ENCODE measurements at places on chromosomes 11 and 22. TPM values are rescaled to one million over a fixed set of nuclear protein-coding genes. Genes with fewer than 3 reads are reported as not detected.
A peak's percentile ranks its signal among the peaks of the same experiment; 100 is the strongest.

Gene FLRT1
- total RNA-seq: not detected

Gene C11orf91
- not detected for total RNA-seq

- no peak for DNase-seq
Observed at GRCh38 chr11:85694385-85694980, 8.5 kb upstream of the CCDC89 start.

DNA sequence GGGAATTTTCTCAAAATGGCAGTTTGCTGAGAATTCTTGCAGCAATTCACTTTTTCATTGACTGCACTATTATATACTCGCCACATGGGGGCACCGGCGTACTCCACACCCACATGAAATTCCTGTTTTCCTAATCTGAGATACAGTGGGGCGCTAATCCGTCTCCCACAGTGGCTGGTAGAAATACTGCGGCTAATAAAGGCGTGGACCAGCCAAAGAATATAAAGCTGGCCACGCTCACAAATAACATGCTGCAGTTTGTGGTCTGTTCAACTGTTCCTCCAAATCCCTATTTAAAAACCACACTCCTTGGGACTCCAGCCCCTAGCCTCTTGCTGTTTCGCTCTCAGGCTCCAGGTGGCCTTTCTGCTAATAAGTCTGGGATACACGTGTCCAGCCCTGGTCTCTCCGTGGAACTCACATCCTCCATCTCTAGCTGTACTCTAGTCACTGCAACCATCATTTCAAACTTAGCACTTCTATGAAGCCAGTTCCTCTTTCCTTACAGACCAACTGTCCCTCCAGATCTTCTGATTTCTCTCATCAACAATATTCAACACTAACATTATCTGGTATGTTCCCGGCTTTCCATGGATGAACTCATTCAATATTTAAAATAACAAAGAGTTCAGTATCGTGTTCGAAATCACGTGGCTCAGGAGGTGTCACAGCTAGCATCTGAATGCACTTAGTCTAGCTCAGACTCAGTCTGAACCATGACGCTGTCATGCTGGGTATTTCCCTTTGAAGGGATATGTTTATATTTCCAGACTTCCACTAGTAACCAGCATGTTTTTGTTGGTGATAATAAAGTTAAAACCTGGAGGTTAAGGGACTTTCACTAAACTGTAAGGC, 22.0 kb downstream of the TBRG1 start:
- DNase-seq: peak; percentile 53

GRCh38 chr11:69463181-69463994, 18.1 kb upstream of the LINC01488 start:
- peak; percentile 41 for DNase-seq

Gene ZDHHC24
- total RNA-seq: 11.3 TPM

- no peak for DNase-seq
Observed at GRCh38 chr11:104852811-104853210, 45.4 kb downstream of the CASP12 start.

Gene GPR152
- total RNA-seq: not detected

DNA sequence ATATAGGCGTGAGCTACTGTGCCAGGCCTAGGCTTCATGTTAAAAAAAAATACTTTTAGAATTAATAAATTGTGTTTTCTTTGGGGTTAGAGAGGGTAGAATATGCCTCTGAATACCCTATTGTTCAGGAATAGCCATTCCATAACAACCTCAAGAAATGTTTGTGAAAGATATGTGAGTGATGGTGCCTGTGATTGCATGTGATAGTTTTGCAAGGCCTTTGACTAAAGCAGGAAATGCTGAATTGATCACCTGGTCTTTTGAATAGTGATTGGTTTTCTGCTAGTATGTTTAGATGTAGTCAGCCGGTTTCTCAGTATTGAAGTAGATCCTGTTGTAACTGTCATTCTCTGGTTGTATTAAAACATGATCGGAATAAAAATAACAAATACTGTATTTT, 73.4 kb downstream of the UVRAG start:
- DNase-seq: no peak

GRCh38 chr22:41302811-41303210, 1.5 kb downstream of the ZC3H7B start:
- no peak for DNase-seq

GRCh38 chr11:63985812-63986155, 454 bp upstream of the OTUB1 start:
- DNase-seq: no peak

Gene SNX19
- total RNA-seq: 24.4 TPM

Gene CHEK2
- 14.5 TPM for total RNA-seq

GRCh38 chr11:8681837-8682302, 595 bp downstream of the TRIM66 start:
- no peak for DNase-seq

DNA sequence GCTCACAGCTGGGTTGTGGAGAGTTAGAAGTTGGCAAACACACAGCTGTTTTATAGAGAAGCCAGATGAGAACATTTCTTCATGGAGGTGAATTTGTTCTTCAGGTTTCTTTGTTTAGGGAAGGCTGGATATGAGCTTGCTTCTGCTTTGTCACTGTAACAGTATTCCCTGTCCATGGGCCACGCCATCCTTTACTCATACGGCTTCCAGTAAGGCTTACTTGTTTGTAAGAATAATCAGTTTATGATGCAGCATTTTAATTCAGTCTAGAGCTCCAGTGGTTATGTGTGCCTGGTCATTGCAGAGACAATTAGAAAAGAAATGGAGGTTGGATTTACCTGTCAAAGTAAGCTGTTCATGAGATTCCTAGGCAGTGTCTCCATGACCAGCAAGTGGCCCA, 131.8 kb downstream of the TRIM44 start:
- DNase-seq: no peak

Gene CARD10
- total RNA-seq: 4.6 TPM

GRCh38 chr11:2853997-2854560, 31.5 kb downstream of the CDKN1C start:
- DNase-seq: no peak

DNA sequence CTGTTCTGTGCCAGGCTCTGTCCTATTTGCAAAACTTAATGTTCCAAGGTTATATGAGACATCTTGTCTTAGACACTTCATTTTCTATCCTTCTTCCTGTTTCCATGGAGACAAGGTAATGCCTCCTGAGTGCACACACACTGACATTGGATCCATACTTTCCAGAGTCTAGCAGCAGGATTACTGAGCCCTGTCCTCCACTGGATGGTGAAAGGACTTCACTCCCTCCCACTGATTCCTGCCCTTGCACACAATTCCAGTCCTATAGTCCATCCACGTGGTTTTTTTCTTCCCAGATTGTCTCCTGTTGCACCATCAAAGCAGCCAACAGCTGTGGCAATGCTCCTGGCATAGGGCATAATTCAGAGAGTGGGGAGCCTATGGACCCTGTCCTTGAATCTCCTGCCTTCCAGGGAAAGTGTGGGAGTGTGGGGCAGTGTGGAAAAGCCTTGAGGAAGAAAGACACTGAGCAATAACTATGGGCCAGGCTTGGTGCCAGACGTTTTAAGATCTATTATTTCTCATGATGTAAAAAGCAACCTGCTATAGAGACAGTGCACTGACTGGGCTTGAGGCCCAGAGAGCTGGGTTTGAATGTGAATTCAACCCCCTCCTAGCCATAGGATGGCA, 31.3 kb downstream of the SERPINH1 start:
- no peak for DNase-seq

- DNase-seq: no peak
Observed at GRCh38 chr11:43842021-43842420, 38.6 kb upstream of the ALKBH3 start.

DNA sequence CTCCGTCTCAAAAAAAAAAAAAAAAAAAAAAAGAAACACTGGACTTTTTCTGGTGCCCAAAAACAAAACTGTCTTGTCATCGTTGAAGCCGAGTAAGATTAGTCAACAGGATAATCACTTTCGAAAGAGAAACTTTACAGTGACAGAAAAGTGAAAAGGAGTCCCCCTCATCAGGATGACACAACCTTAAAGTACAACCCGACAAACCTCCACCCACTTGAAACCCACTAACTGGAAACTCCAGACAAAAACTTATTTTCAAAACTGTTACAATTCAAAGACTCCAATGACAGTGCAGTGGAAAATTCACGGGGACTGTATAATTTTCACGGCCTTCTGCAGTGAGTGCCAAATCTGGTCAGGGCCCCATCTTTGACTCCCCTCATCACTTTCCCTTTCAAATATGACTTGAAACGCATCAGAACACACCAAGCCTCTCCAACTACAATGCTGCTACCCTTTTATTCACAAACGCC, 1.3 kb downstream of the DENND5A start:
- DNase-seq: no peak

Gene OR6A2
- total RNA-seq: 0.40 TPM

Gene OMP
- 2.1 TPM for total RNA-seq

Gene MMP27
- not detected for total RNA-seq

Gene OR2AT4
- total RNA-seq: not detected

GRCh38 chr11:130278745-130279144, 36.0 kb downstream of the ZBTB44 start:
- DNase-seq: no peak

Gene PKNOX2
- 1.0 TPM for total RNA-seq

Data from uterus (tissue), 4 donors.